ENCODE measurements at places on chromosomes 6 and 20.

GRCh38 chr20:21301940-21302663 lies 1.0 kb upstream of the XRN2 start:
- DNase-seq, result no peak

DNA sequence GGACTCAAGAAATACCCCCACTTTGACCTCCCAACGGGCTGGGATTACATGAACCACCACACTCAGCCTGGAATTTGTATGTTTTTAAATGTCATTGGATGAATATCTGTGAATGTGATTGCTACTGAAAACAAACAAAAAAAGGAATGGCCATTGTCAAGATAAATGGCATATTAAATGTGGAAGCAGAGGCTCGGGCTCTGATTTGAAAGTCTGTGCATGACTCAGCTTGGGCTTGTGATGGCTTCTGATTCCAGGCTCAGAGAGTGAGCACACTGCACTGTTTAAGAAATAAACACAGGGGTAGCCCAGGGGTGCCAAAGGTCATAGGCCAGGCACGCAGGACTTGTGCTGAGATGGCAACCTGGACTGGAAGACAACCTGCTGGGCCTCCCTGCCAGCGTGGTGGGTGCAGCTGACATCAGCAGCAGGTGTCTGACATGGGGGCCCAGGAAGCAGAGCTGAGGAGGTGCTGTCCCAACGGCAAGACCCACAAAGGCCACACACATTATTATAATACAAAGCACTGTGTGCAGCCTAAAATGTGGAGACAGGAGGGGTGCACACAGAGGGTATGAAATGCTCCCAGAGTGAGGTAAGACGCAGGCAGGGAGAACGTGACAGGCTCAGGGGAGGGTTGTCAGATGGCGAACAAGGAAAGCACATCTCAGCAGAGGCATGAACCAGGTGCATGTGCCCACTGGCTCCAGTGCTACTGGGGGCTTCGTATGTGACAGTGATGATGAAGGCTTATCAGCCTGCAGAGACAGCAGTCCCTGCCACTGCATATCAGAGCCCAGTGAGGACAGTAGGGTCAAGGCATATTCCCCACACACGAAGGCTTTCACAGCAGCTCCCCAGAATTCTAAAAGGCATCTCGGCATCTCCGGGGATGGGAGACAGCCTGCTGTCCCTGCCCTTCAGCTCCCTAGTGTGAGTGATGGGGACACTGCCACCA lies 169.4 kb downstream of the SYNDIG1 start:
- DNase-seq, result no peak

- no peak for DNase-seq
These were observed 38.0 kb downstream of the C20orf203 start for GRCh38 chr20:32635764-32636163.

GRCh38 chr6:55069132-55069781 lies 105.1 kb upstream of the HCRTR2 start:
- DNase-seq, result peak; percentile 21

DNA sequence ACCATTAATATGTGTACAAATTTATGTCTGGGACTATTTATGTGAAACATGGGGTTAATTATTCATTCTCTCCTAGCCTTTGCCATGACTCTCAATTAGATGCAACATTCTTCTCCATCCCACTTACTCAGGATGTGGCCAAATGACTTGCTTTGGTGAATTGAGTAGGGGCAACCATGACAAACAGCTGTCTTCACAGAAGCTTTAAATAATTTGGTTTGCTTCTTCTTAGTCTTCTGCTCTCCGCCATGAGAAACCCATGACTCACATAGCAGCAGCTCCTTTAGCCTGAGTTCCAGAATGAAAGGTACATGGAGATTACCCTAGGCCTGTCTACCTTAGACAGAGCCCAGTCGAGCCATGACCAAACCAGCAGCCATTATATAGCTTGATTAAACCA lies 74.7 kb downstream of the FRK start:
- DNase-seq, result no peak

DNA sequence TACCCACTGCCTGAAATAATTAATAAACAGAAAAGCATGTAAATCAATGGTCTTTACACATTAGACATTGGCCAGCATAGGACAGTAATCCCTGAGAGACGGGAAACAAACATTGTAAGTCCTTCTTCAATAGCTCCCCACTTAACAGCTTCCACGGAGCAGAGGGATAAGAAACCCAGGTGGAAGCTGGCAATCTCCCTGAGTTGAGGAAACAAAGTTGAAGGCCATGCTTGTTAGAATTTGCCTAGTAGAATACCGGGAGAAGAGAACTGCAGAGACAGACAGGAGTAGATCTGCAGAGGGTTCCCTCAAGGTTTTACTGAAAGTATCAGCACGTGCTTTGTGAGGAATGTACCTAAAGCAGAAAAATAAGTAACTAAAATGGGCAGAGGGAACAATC lies 33.9 kb downstream of the REV3L start:
- DNase-seq, result no peak

- no peak for DNase-seq
These were observed 298.2 kb downstream of the PHACTR1 start for GRCh38 chr6:13014504-13015378.

GRCh38 chr6:106334646-106335448 lies 9.3 kb upstream of the ATG5 start:
- peak; percentile 59 for DNase-seq

- DNase-seq, result no peak
These were observed 226.9 kb downstream of the CDC5L start for GRCh38 chr6:44614396-44614795.

- peak; percentile 37 for DNase-seq
These were observed at the start of gene SOX4 for GRCh38 chr6:21593412-21593926. Gene SOX4 (plus strand): TSS chr6:21593751. CDS start chr6:21594535, 784 bp downstream.

DNA sequence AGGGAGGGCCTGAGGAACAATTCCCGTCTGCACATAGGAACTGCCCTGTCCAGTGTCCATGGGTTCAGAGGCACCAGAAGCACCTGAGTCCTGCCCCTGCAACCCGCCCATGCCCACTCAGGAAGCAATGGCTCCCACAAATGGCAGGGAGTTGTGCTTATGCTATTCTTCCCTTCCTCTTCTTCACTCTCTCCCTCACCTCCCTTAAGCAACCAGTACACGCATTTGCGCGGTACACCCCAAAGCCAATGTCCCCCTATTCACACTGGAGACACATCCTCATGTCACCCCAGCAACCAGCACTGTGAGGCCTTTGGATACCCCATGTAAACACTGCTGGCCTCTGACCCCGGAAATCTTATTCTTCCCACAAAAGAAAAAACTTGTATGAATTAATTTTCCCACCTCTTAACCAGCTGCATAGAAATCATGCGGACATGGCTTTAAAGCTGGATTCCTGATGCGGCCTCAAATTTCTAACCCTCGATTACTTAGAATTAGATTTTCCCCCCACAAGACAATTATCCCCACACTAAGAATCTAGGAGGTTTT lies 30.9 kb downstream of the FYN start:
- DNase-seq, result no peak

- DNase-seq, result no peak
These were observed 7.5 kb upstream of the CCDC28A start for GRCh38 chr6:138765896-138766655.

- no peak for DNase-seq
These were observed 173.4 kb downstream of the MRPL14 start for GRCh38 chr6:43953794-43954310.

GRCh38 chr6:104928141-104928540 lies 28.8 kb upstream of the LIN28B start:
- no peak for DNase-seq

DNA sequence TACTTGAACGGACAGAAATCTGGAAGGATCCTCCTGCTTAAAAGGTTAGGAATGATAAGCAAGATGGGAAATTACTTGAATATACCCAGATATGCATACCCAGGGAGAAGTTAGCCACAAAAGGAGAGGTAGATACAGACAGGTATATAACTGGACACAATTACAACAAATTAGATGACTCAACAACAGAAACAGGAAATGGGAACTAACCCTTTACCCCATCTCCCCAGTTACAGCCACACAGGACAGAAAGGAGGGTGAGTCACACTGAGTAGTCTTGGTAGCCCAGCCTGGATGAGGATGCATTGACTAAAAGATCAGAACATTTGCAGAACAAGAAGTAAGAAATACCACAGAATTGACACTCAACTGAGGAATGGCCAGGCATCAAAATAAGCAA lies 61.2 kb downstream of the C6orf52 start:
- no peak for DNase-seq

GRCh38 chr6:141123497-141123896 lies 1009.2 kb upstream of the GJE1 start:
- no peak for DNase-seq

DNA sequence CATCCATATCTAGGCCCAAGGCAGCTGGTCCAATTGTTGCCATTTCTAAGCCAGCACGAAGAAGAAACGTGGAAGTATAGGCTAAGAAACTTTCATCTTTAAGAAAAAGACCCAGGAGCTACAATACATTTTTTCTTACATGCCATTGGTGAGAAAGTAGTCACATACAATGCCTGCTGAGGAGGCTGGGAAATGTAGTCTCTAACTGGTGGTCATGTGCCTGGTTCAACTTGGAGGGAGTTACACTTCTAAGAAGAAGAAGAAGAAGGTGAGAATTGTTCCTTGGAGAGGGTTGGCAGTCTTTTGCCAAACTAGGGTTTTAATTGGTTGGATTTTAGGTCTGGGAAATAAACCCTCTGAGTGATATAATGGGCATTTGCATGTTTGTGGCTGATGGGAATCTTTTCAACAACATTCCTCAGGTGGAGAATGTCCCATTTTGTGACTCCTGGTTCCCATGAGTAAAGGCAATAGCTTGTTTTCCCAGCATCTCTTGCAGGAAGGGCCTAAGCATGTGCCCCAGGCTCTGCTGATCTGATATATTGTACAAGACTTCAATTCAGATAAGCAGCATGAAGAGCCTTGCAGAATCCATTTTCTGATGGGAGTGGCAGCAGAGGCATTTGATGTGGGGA lies 47.0 kb upstream of the PREP start:
- DNase-seq, result no peak

DNA sequence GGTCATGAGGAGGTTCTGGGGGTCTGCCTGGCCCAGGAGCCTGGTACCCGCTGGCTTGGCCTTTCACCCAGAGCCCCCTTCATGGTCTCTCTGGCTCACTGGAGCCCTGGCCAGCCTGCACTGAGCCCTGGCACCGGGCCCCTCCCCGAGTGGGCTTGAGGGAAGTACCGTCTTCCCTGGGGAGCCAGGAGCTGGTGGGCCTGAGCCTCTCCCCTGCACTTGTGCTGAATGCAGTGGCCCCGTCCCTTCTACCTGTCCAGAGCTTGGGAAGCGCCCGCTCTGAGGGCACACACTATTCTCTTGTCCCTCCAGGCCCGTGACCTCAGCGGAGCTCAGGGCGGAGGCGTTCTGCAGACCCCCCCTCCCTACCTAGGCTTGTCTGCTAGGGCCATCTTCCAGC lies 62.2 kb downstream of the TCP11 start:
- no peak for DNase-seq

- no peak for DNase-seq
These were observed 181.7 kb downstream of the GRM1 start for GRCh38 chr6:146210406-146211083.

DNA sequence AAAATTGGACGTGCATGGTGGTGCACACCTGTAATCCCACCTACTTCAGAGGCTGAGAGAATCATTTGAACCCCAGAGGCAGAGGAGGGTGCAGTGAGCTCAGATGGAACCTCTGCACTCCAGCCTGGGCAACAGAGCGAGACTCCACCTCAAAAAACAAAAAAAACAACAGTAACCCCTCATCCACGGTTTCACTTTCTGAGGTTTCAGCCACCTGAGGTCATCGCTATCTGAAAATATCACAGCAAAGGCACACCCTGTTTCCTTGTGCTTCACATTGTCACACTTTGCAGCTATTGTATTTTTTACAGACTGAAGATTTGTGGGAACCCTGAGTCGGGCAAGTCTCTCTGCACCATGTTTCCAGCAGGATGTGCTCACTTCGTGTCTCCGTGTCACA lies 54.1 kb upstream of the FOXQ1 start:
- DNase-seq, result no peak

DNA sequence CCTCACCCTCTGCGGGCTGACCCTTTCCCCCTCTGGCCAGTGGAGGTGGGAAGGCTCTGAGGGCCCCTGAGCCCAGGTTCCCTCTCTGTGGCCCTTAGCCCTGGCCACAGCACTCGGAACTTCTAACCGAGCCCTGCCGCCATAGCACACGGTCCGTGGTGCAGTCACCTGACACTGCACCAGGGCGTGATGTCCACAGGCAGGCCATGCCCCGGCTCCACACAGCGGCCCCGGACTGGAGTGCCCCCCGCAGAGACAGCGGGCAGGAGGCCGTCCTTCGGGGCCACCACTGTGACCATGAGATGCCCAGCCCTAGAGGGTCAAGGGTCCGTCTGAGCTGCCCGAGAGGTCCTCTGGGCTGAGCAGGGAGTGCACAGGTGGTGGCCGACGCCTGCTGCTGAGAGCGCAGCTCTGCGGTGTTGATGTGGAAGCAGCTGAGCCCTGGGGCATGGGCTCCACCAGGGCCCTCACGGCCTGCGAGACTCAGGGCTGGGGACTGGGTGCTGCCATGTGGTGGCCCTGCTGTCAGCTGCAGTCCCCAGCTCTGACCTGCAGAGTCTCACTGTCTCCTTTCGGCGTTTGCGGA lies 11.2 kb upstream of the BHLHE23 start:
- DNase-seq, result no peak

GRCh38 chr6:29035951-29036350 lies 9.0 kb downstream of the OR2W1 start:
- no peak for DNase-seq

DNA sequence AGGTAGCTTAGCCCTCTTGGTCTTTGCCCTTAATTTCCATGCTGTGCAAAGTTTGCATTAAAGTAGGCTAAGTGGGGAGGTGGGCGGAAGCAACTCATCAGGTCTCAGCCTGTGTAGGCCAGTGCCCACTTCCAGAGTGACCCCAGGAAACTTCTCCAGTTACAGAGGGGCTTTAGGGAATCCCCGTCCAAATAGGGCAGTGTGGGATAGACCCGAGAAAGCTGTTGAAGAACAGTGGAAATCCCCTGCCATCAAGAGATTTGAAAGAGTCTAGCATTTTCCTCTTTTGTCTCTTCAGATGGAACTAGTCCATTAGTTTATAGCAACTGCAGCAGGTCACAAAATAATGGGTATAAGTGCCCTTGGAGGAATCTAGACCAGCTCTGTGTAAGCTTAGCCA lies 20.2 kb downstream of the SF3B5 start:
- DNase-seq, result no peak

DNA sequence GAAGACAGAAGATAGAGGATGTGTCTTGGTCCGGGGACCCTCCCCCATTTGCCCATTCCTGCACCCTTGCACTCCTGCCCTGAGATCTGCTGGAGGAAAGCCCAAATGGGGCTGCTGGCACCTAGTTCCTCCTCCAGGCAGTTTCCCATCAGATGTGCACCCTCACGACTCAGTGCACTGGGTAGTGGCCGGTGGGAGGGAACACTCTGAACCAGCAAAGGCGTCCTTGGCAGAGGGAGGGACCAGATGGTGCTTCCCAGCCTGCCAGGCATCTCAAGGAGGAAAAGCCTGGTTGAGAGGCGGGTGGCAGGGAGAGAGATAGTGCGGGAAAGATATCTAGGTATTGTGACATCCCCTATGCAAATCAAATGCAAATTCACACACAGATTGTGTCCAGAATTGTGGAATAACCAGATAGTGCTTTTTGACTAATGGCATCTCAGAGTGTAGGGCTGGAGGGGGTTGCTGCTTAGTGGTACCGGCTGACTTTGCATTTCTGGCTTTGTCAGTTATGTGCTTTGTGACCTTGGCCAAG lies 19.5 kb downstream of the TMEM151B start:
- DNase-seq, result no peak
